NCI-H1694 (cell line): ENCODE measurements at places on chromosomes 5 and 9.

DNA sequence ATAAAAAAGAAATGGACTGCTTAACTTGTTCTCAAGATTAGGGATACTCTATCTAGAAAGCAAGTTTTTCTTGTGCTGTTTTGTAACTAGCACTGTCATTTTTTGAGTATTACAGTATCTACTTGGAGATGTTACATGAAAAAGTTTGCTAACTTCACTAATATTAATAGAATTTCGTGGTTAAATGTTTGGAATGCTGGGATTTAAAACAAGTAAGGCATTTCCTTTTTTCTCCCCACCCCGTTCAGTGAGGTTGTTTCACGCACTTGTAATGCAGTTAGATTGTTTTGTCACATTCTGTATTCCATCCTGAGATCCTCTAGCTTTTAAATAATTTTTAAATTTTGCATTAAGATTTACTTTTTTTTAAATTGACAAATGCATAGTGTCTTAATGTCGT lies 20.0 kb upstream of the TEK start:
- no peak for DNase-seq

- DNase-seq: no peak
These were observed 52.4 kb downstream of the NIPBL start for GRCh38 chr5:36928947-36929346.

GRCh38 chr5:81105261-81105877 lies 127.8 kb upstream of the CKMT2 start:
- DNase-seq: no peak

GRCh38 chr9:112170235-112170634 lies 4.9 kb downstream of the SUSD1 start:
- DNase-seq: no peak

GRCh38 chr5:29382780-29383179 lies 1810.7 kb upstream of the CDH6 start:
- DNase-seq: no peak

DNA sequence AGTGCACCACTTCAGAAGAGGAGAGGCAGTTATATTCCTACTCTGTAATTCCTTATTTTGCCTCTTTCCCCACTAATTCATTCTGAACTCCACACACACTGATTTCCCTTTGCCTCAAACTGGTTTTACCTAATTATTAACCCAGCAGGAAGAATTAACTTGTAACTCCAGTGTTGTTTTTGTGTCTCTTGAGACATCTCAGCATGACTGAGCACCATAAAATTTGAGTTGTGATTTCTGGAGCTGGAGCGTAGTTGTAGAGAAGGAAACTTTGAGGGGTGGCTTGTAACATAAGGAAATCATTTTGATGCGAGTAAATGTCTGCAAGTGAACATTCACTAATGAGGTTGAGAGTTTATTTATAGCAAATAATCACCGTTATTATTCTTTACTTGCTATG lies 265.2 kb downstream of the TMEM38B start:
- no peak for DNase-seq

- DNase-seq: no peak
These were observed 364.9 kb downstream of the ARRDC3 start for GRCh38 chr5:91018200-91018599.

- no peak for DNase-seq
These were observed 108.9 kb downstream of the CACNA1B start for GRCh38 chr9:137986268-137987099.

- DNase-seq: no peak
These were observed 21.0 kb upstream of the NPR3 start for GRCh38 chr5:32690153-32690552.

DNA sequence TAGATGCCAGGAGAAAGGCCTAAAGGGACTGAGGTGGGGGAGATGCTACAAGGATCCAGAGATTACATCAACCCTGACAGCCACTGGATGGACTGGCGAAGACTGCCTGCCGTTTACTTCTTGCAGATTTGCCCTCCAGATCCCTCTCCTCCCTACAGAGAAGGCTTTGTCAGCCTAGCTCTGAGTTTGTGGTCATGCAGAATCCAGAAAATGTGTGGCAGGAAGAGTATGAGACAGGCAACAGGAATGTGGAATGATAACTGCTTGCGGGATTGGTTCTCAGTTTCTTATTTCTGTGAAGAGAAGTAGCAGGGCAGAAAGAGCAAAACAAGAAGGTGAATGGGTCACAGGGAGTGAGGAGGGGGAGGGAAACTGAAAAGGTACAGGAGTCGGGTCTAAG lies 129.6 kb downstream of the TLE1 start:
- DNase-seq: no peak

DNA sequence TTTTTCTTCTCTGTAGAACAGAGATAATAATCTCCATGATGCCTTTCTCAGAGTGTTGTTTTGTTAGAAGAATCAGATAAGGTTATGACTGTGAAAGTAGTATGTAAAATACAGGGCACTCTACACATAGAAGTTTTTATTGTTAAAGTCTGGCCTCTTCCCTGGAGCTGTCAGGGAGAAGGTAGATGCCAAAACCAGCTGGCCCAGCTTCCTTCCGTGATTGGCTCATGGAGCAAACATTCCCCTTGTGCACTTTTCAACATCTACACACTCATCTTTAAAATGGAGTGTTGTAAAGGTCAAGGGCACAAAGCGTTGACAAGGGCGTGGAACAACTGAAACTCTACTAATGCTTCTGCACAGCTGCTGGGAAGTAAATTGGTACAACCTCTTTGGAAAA lies 7.4 kb upstream of the RNF183 start:
- DNase-seq: no peak

GRCh38 chr5:18114151-18114757 lies 480.0 kb downstream of the TAF11L14 start:
- DNase-seq: no peak
